Stimulated activated CD8-positive, alpha-beta memory T cell treated with anti-CD3 and anti-CD28 coated beads, Interleukin-4, amount 100 ng/mL, for 1 hour (primary cell): ENCODE measurements at places on chromosomes 13 and 19.

GRCh38 chr13:90445179-90445578 lies 902.3 kb upstream of the MIR17HG start:
- no peak for DNase-seq

GRCh38 chr19:34837262-34837661 lies 64.2 kb upstream of the ZNF599 start:
- no peak for DNase-seq

- no peak for DNase-seq
Measured at GRCh38 chr13:72303941-72304746, 423.3 kb downstream of the MZT1 start.

DNA sequence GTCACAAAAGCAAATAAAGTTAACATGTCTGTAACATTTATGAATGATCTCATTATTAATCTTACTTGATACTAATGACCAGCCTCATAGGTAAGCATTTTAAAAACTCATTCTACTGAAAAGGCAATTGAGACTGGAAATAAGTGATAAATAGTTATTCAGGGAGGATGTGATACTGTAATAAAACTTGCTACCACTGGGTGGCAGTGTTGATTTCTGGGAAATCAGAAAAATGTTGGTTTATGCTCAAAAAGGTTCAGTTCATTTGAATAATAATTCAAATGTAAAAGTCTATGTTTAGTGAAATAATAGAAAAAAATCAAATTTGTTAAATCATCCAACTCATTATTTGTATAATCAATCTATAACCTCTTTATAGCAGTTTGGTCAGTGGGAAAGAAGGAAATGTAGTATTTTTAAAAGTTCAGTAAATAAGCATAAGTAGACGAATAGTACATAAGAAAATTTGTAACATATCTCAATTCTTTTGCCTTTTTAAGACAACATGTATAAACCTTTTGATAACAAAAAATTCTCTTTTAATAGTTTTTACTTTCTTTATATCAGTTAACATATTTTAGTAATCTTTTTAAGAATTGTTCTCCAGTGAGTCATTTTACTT lies 9.6 kb downstream of the ABHD13 start:
- no peak for DNase-seq

- no peak for DNase-seq
Measured at GRCh38 chr13:105972306-105972721, 563.1 kb downstream of the EFNB2 start.
